ENCODE measurements at places on chromosomes 7 and 10.

- DNase-seq = no peak
Measured at GRCh38 chr10:99979066-99979685, 30.6 kb downstream of the DNMBP start.

- DNase-seq = no peak
Measured at GRCh38 chr7:28774261-28774988, 183.7 kb downstream of the TRIL start.

GRCh38 chr7:112407261-112407660, 43.0 kb upstream of the IFRD1 start:
- no peak for DNase-seq

DNA sequence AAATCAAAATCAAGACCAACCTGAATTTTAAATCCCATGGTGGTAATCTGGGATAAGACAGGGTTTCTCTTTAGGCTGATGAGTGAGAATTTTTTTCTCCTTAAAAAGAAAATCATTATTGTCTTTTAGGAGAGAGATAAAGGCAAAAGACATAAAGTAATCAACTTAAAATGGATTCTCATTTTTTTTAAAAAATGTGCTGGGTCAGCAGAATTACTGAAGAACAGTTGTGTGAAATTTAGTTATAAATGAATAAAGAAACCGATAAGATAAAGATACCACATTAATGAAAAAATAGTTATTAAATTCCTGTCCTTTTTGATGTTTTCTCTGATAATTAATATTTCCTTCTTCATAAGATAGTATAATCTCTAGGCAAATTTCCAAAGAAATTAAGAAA, 161.3 kb upstream of the YAE1 start:
- DNase-seq = no peak

DNA sequence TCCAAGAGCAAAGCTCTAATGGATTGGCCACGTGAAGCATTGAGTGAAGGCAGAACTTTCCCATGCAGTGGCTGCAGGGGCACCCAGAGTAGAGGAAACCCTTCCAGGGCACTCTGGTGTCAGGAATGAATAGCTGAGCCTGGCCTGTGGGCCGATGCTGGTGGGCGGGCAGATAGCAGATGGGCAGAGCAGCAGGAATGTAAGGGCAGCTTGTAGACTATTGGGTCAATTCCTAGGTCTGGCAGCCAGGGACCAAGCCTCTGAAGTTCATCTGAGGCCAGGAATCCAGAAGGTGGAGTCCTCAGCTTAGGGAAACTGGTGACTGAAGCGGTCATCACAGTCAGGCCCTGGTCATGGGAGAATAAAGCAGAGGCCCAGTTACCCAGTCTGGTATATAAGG, 115.4 kb downstream of the TMEM178B start:
- DNase-seq = no peak

DNA sequence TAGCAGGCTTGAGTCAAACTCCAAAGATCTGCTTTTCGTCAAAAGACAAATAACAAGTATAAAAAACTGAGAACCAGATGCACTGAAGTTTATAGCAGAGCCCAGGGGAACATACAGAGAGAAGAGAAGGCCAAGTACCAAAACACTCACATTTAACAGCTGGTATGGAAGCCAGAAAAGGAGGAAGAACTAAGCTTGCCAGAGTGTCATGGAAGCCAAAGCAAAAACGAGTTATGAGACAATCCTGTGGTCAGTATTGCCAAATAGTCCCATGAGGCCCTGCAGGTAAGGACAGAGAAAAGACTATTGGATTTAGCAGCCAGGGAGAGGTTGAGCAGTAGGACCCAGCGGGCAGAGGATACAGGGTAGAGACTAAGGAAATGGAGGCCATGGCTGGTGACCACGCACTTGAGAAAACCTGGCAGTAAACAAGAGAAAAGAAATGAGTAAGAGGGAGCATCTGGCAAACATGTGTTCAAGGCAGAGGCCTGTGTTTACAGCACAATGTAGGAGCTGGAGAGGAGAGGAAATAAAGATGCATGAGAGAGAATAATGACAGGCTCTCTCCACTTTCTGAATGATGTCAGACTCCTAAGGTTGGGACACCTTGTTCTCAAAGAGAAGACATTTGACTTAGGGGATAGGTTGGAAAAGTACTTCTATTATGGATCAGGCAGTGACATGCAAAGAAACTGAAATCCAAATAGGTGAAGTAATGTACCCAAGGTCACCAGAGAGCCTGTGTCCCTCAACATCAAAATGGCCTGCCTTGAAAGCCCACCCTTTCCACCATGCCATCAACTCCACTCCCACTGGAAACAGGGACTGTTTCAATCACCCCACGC, 9.1 kb downstream of the CREB3L2 start:
- DNase-seq = no peak

GRCh38 chr7:24346129-24346528, 62.1 kb downstream of the NPY start:
- no peak for DNase-seq

- no peak for DNase-seq
Measured at GRCh38 chr10:16011548-16011947, 151.2 kb upstream of the MINDY3 start.

- DNase-seq = no peak
Measured at GRCh38 chr10:78991187-78991586, 77.6 kb upstream of the ZMIZ1 start.

GRCh38 chr7:30733216-30733615, 18.7 kb upstream of the INMT start:
- DNase-seq = no peak

GRCh38 chr7:20681258-20681882, 65.9 kb downstream of the ABCB5 start:
- DNase-seq = no peak

GRCh38 chr10:28991333-28992270, 297.3 kb upstream of the LYZL1 start:
- peak; percentile 62 for DNase-seq

DNA sequence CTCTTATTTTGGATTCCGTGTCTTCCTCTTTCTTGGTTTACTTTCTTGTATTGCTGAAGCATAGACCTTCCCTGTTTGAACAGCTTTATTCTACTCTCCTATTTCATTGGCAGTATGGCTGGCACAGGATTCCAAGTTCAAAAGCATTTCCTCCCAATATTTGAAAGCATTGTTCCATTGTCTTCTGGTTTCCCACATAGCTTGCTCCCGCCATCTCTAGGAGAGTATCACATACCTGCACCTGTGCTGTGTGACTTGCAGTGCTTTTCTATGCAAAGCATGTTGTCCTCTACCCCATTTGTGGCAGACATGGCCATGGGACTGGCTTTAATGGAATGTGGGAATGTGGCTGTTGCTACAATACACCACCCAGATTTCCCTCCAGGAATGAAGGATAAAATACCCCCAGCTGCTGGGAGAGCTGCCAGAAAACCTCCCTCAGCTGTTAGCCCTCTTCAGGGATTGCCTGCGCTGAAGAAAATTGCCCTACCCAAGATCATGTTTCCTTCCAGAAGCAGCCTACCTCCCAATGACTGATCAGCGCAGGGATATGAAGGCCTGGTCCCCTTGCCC, 6.9 kb upstream of the MYOF start:
- DNase-seq = no peak

GRCh38 chr7:16905300-16906044, 23.7 kb upstream of the AGR3 start:
- DNase-seq = no peak

- DNase-seq = no peak
Measured at GRCh38 chr10:23568996-23569395, 130.1 kb downstream of the OTUD1 start.

- DNase-seq = peak; percentile 61
Measured at GRCh38 chr10:15211464-15211979, 43.0 kb upstream of the NMT2 start.

DNA sequence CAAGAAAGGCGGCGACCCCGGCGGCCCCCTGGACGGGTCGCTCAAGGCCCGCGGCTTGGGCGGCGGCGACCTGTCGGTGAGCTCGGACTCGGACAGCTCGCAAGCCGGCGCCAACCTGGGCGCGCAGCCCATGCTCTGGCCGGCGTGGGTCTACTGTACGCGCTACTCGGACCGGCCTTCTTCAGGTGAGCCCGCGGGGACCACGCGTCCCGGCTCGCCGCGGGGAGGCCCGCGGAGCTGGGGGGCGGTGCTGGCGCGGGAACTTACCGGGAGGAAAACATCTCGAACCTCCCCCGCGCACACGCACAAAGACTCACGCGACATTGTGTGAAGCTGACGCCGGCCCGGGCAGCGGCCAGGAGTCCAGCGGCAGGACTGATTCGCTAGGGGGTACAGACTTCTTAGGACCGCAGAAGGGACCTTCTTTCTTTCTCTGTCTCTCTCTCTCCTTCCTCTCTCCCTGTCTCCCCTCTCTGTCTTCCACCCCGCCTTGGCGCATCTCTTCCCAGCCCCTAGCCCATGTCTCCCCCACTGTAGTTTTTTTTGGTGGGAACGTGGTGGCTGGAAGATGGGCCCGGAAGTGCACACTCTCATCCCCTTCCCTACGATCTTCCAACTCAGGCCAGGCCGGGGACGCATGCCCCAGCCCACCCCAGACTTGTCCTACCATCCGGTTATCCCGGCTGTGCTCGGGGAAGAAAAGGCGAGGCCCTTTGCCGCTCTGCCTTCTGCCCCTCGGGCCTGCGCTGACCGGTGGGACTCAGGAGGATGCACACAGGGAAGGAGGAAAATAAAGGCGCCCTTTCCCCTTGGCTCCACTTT, 1.2 kb downstream of the EN2 start:
- no peak for DNase-seq

GRCh38 chr10:119737823-119738222, 12.0 kb downstream of the INPP5F start:
- DNase-seq = peak; percentile 64

DNA sequence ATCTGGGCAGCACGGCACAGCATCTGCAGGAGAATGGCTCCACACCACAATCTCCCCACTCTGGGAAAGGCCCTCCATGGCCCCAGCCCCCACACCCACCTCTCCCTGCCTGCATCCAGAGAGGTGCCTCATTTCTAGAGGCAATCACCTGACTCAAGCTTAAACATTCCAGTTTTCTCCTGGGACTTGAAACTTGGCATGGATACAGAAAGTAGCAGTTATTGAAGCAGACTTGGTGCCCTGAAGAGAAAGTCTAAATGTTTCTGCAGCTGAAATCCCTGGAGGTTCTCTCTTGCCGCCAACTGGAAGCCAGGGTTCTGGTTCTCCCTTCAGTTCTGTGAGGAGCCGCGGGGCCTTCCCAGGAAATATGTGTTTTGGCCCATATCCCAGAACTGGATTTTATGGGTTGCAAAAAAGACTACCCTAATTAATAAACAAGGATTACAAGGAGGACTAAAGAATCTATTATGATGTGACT, 122.8 kb downstream of the SKIDA1 start:
- DNase-seq = no peak

- peak; percentile 68 for DNase-seq
Measured at GRCh38 chr7:115561335-115562110, 469.0 kb downstream of the TFEC start.

- peak; percentile 82 for DNase-seq
Measured at GRCh38 chr10:104300002-104300735, 31.2 kb downstream of the GSTO2 start.

- DNase-seq = no peak
Measured at GRCh38 chr7:157279741-157280215, 57.0 kb upstream of the DNAJB6 start.

DNA sequence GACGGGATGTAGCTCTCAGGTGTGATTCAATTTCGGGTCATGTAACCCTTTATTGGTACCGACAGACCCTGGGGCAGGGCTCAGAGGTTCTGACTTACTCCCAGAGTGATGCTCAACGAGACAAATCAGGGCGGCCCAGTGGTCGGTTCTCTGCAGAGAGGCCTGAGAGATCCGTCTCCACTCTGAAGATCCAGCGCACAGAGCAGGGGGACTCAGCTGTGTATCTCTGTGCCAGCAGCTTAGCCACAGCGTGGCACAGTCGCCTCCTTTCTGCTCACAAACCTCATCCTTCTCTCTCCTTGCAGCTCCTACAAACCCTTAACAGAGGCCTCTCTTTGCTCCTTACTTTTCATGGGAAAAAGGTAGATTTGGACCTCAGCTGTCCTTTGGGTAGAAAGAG, 197.5 kb upstream of the PRSS58 start:
- no peak for DNase-seq

GRCh38 chr10:130079614-130080460, 30.8 kb downstream of the C10orf143 start:
- DNase-seq = no peak

DNA sequence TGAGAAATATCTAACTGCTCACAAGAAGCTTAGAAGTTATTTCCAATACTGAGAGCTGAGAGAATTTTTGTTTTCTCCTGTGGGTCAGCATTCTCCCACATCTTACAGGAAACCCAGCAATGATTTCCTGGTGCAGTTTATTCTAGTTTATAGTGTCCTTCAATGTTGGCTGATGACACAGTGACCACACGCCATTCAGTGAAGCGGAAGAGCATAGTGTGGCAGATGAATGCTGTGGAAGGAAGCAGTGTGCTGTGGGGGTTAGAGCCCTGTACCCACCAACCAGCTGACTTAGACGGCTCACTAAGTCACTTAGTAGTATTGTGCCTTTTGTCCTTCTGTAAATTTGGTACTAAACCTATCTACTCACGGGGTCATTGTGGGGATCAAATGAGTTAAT, 1.4 kb upstream of the TMEM26 start:
- DNase-seq = no peak

GRCh38 chr7:46909601-46910051, 672.3 kb downstream of the TNS3 start:
- DNase-seq = peak; percentile 71

DNA sequence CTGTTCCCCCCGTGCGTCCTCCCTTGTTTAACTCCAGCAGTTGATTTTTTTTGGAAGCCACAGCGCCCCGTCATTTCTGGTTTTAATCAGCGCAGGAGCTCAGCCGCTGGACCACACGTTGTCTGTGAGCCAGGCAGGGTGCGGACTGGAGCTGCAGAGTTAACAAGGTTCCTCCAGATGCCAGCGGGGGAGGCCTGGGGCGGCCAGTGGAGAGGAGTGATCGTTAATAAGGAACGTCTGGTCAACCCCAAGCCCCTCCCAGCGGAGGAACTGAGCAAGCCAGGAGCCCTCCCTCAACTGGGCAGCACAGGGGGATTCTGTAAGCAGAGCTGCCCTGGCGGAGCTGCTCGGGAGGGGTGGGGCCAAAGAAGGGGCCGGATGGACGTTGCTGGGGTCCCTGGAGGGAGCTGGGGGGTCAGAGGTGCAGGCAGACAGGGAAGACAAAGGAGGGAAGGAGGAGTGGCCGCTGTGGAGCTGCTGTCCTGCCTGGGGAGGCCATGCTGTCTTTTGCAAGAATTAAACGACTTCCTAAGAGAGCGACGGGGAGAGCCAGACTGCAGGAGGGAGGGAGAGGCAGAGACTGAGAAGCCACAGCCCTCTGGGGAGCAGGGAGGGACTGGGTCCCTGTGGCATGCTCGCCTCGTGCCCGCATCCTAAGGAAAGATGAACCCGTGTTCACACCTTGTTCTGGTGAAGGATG, 537.1 kb upstream of the FOXK1 start:
- DNase-seq = no peak

DNA sequence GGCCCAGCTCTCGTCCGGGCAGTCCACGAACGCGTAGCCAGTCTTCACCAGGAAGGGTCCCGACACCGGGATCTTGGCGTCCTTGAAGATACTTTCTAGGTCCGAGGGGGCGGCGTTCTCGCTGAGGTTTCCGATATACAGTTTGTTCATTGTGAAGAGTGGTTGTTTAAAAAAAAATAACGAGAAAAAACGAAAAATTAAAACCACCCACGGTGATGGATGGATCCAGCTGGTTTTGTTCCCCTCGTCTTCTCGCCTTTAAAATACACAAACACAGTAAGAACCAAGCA, 385 bp downstream of the IGF2BP3 start:
- DNase-seq = no peak

GRCh38 chr7:126606331-126606730, 646.4 kb downstream of the GRM8 start:
- no peak for DNase-seq

GRCh38 chr10:29104661-29105399, 184.0 kb upstream of the LYZL1 start:
- DNase-seq = no peak

GRCh38 chr7:2607122-2607922, 24.5 kb upstream of the TTYH3 start:
- DNase-seq = no peak
